Hypothalamus (tissue), 51 donors: ENCODE measurements at places on chromosomes 5 and 9.

DNA sequence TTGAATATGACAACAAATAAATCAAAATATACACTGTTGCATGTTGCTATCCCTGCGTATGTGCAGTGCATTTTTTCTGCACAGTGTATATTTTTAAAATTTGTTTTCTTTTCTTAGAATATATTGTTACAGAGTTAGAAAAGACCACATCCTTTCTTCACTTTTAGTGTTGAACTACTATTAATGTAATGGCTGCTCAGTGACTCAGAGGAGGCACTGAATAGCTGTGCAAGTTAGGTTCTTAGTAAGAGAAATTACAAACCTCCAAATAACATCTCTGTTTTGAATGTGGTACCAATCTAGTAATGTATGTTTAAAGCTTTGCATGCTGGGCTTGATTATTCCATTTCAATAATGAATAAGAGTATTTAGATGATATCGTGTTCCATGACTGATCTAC lies 208.9 kb upstream of the PRR16 start:
- DNase-seq: no peak

GRCh38 chr5:56064984-56065383 lies 70.2 kb upstream of the IL6ST start:
- no peak for DNase-seq

DNA sequence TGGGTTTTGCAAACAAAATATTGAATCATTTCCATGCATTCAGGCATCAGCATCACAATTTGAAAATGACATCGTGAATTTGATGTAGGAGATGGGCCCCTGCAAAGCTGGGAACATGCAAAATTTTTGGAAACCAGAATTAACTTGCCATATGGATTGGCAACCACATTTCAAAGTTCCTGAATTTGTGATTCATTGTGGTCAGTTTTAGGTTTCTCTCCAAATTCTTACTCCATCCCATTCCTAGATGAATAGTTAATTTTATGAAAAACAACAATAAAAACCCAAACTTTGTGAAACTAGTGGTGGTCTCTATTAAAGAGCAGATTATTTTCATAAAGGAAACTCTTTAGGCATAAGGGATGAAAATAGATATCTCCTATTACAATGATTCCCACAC lies 107.8 kb upstream of the SLIT3 start:
- DNase-seq: no peak

DNA sequence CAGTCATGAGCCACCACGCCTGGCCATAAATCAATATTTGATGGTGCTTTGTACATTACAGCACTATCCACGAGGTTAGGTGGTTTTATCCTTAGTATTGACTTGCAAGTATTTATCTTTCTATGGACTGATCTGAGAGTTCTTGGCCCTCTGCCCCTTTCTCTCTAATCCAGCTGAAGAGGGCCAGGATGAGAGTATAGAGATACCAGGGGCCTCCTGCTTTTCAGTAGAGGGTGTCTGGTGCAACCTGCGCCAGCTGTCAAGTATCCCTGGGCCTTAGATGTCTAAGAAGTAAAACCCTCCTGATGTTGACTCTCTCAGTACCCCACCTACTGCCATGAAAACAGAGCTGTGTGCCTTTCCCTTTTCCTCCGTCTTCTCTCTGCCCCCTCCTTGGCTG lies 153.4 kb downstream of the SLIT3 start:
- no peak for DNase-seq

GRCh38 chr5:155878991-155879575 lies 447.9 kb upstream of the SGCD start:
- no peak for DNase-seq

GRCh38 chr5:145157841-145158240 lies 677.3 kb downstream of the PRELID2 start:
- no peak for DNase-seq

DNA sequence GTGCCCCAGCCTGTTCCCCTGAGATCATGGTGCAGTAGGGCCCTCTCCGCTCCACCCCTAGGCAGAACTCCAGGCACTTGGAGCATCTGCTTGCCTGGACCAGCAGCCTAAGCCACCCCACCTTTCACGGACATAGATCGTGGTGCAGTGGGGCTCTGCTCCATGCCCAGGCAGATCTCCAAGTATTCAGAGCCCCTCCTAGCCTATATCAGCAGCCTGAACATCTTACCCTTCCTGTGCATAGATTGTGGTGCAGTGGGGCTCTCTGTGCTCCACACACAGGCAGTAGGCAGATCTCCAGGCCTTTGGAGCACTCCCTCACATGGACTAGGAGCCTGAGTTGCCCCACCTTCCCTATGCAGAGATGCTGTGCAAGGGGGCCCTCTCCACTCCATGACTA lies 103.0 kb downstream of the GLIS3 start:
- no peak for DNase-seq

DNA sequence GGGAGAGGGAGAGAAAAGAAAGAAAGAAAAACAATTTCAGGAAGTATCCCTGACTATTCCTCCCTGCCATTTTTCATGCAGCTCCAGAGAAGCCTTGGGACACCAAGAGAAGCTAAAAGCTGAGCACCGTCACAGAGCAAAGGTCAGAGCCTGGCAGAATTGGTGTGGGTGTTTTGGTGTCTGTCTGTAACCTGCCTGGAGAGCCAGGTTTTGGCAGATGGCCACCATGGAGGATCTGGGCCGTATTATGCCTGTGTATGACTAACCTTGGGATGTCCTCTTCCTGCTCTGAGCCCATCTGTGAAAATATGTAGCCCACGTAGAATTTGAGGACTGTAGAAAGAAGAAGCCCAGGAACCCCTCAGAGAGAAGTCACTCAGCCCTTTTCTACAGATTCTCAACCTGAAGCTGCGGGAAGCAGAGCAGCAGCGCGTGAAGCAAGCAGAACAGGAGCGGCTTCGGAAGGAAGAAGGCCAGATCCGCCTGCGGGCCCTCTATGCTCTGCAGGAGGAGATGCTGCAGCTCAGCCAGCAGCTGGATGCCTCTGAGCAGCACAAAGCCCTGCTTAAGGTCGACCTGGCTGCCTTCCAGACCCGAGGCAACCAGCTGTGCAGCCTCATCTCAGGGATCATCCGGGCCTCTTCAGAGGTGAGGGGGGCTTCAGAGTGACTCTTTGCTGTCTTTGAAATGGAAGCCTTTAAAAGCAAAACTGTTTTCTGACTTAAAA lies 18.8 kb downstream of the GLE1 start:
- DNase-seq: no peak

DNA sequence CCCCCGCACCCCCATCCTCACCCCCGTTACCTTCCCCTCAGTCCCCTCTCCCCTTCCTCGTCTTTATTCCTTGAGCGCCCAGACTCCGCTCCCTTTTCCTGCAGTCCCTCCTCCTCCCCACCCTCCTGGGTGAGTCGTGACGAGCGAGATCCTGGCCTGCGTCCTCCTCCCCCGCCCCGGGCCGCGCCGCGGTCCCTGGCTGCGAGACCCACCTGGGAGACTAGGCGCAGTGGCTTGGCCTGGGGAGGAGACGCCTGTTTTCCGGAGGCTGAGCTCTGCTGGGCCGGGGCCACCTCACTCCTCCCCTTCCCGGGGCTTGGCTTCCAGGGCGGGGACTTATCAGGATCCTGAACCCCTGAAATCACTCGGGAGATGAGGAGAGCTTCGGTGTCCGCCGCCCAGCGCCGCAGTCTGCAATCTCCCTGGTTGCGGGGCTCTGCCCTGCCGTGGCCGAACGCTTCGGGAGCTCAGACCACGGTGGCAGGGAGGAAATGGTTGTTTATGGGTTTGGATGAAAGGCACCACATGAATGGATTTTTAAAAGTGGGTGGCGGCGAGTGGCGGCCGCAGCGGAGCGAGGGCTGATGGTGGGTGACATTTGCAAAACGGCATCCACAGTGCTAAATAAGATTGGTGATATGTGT lies 984 bp downstream of the STXBP1 start:
- DNase-seq: peak; percentile 47

- DNase-seq: no peak
These were observed 3.9 kb downstream of the SHROOM1 start for GRCh38 chr5:132826424-132827082.

DNA sequence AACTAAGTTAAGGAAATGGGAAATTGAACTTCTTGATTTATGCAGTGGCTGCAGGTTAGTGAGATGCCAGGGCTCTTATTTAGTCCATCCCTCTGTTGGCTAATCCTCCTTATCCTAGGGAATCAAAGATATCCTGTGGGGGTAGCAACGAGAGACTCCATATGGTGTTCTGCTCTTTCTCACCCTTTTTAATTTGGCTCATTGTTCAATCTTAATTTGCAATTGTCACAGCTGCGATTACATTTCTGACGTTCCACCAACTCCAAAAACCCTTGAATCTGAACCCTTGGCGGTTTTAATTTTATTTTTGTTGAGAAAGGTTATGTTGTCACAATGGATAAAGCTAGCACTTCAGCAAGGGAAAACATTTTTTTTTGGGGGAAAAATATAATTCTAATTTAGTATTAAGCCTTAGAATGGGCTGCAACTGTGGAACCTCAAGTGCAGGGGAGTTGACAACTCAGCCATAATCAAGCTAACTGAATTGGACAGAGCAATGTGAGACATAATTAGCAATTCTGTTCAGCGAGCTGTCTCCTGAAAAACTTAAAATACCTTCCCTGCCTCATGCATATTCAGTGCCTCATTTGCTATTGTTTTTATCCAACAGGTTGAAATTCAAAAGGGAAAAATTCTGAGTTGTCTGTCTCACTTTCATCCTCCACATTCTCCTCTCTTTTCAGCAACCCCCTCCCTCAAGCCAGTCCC lies 91.3 kb downstream of the MAT2B start:
- DNase-seq: no peak

DNA sequence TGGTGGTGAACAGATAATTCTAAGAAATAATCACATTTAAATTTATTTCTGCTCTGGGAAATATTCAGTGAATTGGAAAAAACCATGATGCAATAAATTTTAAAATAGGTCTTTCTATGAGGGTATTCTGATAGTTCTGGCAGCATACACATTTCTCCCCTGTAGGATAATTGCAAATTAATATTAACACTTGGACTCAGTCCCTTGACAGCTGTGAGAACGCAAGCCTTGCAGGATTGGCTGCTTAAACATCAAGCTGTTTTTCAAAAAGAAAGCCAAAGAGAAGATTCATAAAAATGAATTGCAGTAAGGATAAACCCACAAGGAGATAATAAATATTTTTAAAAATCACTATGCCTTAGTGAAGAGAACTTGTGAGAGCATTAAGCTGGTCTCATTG lies 180.0 kb downstream of the MTRR start:
- DNase-seq: no peak

DNA sequence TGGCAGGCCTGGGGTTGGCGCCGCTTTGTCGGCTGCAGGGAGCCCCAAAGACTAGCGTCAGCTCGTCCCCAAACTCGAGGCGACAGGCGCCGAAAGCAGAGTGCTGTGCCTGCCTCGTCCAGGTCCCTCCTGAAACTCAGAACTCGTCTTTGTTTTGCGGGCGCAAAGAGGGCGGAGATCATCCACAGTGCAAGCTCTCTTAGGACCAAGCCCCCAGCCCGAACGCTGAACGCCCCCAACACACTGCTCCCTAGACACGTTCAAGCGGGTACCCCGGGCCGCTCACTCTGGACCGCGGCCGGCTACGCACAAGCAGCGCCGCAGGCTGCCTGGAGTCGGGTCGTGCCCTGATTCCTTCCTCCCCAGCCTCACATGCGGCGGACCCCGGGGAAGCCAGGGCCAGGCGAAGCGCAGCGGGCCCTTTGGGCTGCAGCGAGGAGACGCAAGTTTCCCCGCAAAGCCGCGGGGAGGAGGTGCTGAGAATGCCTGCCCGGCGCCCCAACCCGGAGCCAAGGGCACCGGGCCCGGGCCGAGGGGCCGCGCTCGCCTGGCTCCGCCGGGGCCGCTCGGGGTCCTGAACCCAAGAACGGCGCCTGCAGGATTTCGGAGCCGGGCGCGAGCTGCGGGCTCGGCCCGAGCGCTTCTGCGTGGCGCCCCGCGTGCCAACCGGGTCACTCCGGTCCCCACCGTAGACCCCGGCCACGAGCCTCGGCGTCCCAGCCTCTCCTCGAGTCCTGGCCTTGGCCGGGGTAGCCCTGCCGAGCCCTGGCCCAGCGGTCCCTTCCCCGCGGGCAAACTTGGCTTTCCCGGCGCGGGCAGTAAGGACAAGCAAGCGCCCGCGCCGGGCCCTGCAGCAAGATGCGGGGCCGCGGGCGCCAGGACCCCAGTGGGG lies 738 bp downstream of the FSTL4 start:
- DNase-seq: no peak

- DNase-seq: peak; percentile 35
These were observed 10.8 kb downstream of the SH3PXD2B start for GRCh38 chr5:172443441-172444109.

GRCh38 chr5:16406630-16407029 lies 59.0 kb downstream of the ZNF622 start:
- DNase-seq: no peak

DNA sequence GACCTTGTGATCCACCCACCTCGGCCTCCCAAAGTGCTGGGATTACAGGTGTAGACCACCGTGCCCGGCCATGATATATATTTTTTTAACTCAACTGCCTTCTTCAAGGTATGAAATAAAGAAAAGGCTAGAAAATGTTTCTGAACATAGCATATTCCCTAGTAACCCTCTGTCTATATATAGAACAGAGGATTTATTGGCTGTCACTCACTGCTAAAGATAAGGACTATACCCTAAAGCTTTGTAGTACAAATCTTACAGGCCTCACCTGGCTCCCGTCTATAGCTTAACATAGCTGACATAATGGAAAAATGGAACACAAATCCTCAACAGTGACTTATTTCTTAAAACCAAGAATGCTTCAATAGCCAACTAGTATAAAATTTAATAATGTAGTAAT lies 14.2 kb downstream of the SGTB start:
- DNase-seq: no peak

DNA sequence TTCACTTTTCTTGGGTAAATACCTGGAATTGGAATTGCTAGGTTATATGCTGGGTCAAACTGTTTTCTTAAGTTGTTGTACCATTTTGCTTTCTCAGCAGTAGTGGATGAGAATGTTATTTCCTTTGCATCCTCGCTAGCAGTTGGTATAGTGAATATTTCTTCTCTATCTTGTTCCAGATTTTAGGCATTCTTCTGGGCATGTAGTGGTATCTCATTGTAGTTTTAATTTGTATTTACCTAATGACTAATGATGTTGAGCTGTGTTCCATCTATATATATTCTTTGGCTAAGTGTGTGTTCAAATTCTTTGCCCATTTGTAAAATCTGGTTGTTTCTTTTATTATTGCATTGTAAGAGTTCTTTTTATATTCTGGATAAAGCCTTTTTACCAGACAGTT lies 333.3 kb downstream of the MAT2B start:
- no peak for DNase-seq

GRCh38 chr5:463952-464351 lies 21.0 kb downstream of the EXOC3 start:
- no peak for DNase-seq

GRCh38 chr5:72790186-72790585 lies 26.3 kb upstream of the TNPO1 start:
- no peak for DNase-seq
